ENCODE measurements at places on chromosomes 11 and 22. TPM values are rescaled to one million over a fixed set of nuclear protein-coding genes. Genes with fewer than 3 reads are reported as not detected.

GRCh38 chr11:1502954-1503707, 16.6 kb upstream of the MOB2 start:
- DNase-seq, result no peak

DNA sequence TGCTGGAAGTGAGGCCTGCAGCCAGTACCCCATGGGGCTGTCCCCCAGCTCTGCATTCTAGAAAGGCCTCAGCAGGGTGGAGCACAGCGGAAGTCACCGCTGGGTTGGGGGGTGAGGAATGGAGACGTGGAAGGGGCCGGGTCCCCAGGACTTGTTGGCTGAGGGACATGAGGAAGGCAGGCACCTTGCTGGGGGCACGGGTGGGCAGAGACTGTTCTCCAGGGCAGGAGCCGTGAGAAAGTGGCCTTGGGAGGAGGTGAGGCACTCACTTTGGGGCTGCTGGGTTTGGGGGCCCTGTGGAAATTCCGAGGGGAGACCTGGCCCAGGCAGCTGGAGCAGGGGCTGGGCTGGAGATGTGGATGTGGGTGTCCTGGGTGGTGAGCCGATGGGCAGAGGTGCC, 5.0 kb downstream of the TNNI2 start:
- no peak for DNase-seq

GRCh38 chr11:57359396-57359795, 21.2 kb downstream of the P2RX3 start:
- no peak for DNase-seq

DNA sequence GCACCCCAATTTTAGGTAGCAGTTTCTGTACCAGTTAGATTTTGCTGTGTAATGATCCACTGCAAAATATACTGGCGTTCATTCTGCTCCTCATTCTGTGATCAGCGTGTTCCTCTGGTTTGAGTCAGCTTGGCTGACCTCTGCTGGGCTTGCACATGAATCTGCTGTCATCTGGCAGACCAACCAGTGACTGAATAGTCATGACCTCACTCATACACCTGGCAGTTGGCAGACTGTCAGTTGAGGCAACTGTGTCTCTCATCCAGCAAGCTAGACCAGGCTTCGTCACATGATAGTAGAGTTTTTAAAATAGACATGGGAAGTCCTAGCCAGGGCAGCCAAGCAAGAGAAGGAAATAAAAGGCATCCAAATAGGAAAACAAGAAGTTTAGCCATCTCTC, 316.3 kb upstream of the LARGE1 start:
- DNase-seq, result peak; percentile 46

- DNase-seq, result peak; percentile 79
Observed at GRCh38 chr11:108498046-108498815, at the start of gene POGLUT3. POGLUT3 (minus strand) TSS chr11:108498384; CDS start chr11:108498366, 18 bp downstream.

DNA sequence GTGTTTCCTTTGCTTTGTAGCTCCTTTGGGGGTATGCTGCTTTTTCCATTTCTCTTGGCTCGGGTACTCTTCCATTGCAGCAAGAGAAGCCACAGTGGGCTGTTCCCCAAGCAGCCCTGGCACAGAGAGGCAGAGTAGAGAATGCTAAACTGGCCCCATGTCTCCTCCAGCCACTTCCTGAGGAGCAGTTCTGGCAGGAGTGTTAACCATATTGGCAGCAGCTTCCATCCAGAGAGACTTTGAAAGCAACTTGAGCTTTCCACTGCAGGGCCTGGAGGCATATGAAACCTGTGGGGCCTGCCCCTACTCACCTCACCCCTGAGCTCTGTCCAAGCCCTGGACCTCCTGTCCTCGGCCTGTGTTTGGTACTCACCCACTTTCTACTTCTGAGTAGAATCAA, 61.8 kb downstream of the ALX4 start:
- no peak for DNase-seq

- DNase-seq, result peak; percentile 72
Observed at GRCh38 chr22:44182588-44183286, 2.0 kb downstream of the PARVG start.

DNA sequence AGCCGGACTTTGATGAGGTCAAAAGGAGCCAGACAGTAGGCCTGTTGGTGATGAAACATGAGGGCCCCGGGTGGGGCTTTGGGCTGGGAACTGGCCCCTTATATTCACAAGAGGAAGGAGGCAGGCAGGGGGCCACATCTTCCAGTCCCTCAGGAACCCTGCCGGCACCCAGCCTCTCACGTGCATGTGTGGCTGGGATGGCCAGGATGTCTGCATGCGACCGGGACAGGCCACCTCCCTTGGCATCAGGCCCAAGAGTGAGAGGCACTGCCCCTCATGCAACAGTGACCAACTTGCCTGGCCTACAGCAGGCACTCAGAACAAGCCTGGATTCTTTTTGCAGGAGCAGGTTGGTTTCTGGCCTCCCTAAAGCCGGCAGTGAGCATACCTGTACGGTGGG, 5.4 kb downstream of the SLC25A45 start:
- no peak for DNase-seq

GRCh38 chr11:102464859-102465500, 12.4 kb upstream of the TMEM123 start:
- no peak for DNase-seq

DNA sequence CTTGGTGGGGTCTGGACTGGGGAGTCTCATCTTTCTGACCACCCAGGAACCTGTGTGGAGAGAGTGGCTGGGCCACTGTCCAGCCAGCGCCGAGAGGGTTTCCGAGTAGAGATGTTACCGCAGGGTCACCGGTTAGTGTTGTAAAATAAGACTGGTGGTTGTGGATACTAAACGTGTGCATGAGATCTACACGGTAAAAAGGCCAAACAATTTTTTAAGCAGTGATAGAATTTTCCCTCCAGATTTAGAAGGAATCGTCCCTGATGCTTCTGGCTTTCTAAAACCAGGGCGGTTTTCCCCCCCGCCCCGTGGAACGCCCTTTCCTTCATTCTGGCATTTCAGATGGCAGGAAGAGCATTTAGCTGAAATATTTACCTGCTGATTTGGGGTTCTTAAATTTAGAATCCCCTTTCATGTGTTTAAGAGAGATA, 72.6 kb upstream of the PPARA start:
- DNase-seq, result peak; percentile 34

DNA sequence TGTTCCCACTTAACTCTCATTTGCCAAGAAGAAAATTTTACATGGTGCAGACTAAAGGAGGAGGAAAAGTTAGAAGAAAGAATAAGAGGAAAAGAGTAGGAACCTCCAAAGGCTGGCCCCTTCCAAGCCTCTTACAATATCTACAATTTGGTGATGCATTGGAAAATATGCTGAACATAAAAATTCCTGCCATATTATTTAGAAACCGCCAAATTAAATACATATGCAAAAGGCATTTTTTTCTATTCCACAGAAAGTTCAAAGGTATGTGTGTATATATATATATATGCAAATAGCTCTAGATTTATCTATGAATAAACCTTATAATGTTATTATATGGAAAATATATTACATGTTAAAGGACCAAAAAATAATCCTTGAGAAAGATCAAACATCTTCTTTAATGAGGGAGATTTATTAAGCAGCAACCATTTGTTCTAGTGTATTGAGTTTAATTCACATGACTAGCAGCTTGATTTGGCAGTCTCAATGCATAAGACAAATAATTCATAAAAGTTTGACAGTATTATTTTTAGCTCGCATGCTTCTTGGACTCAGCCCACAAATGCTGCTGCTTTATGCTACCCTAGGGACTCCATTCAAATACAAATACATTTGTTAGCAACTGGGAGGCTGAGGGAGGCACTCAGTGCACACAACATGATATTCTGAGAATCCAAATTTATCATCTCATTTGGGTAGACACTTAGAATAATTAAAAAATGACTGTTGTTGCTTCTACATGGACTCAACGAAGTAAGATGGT, 184.9 kb downstream of the SBF2 start:
- DNase-seq, result no peak

DNA sequence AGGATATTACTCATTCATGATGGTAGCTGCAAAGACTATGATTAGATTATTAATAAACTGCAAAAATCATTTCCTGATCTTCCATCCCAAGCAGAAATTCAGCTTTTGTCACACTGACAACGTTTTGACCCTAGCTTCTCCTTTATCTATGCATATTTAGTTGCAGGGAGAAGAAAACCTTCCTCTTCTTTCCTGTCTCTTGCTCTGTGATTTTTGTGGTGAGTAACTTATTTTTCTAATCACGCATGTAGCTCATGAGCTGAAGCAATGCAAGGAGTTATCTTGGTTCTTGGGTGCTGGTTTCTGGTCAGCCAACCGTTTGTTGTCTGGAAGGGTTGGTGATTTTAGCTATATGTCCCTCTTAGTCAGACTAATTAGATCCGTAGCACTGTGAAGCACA, 56.4 kb downstream of the FDX1 start:
- DNase-seq, result no peak

DNA sequence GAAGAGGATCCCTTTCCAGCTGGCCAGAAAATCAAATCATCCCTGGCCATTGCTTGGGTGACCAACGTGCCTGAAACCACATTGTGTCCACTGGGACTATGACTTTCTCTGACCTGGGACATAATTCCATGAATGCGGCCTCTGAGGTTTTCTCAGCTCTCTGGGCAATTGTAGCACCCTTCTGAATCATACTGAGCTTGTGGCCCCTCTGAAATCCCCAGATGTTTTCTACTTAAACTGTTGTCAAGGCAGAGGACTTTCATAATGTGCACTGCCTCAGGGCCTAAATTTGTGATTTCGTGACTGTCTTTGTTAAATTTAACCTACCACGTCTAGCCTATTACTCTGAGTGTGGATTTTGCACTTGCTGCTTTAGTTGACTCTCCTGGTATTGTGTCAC, 321.1 kb upstream of the PLET1 start:
- no peak for DNase-seq

GRCh38 chr22:39898997-39899396, 1.9 kb upstream of the GRAP2 start:
- no peak for DNase-seq

- DNase-seq, result no peak
Observed at GRCh38 chr22:19818324-19819207, 36.1 kb downstream of the GNB1L start.

DNA sequence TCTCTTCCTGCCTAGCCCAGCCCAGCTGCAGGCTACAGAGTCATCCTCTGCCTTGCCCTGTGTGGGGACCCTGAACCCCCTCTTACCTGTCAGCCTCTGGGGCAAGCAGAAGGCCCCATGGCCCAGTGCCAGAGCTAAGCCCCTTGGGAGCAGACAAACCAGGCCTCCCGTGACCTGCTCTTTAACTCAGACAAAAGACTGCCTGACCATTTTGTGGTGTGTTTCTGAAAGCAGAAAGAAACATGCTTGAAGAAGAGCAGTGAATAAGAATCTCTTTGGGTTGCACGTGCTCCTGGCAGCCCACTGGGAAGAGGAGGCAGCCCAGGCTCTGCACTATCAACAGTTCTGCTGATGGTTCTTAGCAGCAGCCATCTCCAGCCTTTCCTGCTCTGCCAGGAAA, 118.6 kb downstream of the GRIK4 start:
- no peak for DNase-seq

GRCh38 chr11:64092111-64092760, 56.5 kb downstream of the FLRT1 start:
- DNase-seq, result no peak

DNA sequence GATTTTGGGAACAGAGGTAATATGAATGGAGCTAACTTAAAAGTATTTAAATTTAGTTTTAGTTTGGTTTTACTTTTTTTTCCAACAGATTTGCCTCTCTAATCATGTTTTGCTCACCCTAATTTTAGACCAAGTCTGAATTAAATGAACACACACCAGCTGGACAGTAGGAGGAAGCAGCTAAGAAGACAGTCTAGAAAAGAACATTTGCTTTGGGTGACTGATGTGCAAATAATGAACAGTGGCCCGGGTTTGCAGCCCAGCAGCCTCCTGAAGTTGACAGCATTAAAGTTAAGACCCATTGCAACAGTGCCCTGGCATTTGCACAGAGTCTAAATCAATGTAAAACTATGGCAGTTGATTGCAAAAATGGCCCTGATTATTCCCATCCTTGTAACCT, 66.4 kb upstream of the SORL1 start:
- no peak for DNase-seq

DNA sequence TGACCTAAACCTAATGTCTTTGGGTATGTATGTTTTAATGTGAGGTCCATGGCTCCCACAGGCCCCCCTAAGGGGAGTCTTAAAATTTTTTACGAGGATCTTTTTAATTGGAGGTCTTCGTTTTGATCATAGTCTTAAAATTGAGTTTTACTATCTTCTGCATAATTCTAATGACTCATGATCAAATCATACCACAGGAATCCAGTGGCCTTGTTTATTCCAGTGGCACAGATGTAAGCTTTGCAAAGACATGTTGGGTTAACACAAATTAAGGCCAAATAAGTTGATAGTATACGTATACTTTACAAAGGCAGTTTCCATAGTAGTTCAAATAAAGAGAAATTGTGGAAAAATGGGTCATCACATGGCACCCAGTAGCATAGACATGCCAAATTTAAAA, 33.9 kb upstream of the FJX1 start:
- DNase-seq, result no peak

- peak; percentile 74 for DNase-seq
Observed at GRCh38 chr11:114193730-114194679, 102.2 kb upstream of the NNMT start.

Gene HPS5
- total RNA-seq, result 7.0 TPM

Gene FAM227A
- 0.18 TPM for total RNA-seq

Gene SMTNL1
- total RNA-seq, result 16.1 TPM

Gene KAT5
- 40.6 TPM for total RNA-seq

Gene BACE1-AS
- total RNA-seq, result 18.1 TPM

Gene DSCAML1
- 0.06 TPM for total RNA-seq

Gene BET1L
- 19.6 TPM for total RNA-seq

Gene THYN1
- 14.9 TPM for total RNA-seq

Gene DLAT
- total RNA-seq, result 61.2 TPM

Gene NTM
- not detected for total RNA-seq

All from psoas muscle (tissue), 8 donors.